Activated T-helper 17 cell treated with anti-CD3 and anti-CD28 coated beads, Interleukin-2, amount 50 U/mL, for 72 hours (primary cell): ENCODE measurements at places on chromosomes 12 and 14.
A peak's percentile ranks its signal among the peaks of the same experiment; 100 is the strongest.

- no peak for ATAC-seq
These were observed 9.5 kb upstream of the KRT7 start for GRCh38 chr12:52223406-52224039.

- no peak for ATAC-seq
These were observed 582.0 kb downstream of the BCL11B start for GRCh38 chr14:98689951-98690350.

DNA sequence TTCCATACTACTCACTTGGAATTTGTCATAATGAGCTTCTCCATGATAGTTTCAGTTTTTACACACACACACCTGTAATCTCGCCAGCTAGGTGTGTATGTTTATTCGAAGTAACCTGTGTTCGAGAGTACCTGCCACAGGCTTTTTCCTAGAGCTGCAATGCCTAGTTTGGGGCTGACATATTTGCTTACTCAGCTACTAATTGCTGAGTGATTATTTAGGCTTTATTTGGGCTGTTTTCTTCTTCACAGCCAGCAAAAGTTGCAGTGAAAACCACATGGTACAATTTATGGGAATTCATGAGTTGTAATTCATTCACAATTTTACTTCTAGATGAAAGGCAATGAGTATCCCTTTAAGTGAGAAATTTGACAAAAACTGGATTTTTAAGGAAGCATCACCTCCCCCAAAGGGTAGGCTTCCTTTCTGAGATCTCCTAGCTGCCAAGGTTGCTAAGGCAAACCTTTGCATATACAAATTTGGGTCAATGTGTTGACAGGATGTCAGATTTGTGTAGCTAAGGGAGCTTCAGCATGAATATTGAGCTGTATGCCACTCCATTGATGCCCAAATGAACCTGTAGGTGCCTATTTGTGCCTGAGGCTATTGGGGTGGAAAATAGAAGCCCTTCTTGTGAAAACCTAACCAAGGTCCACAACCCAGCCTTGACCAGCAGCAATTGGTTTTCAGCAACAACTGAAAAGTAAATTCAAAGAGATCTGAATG, 108.7 kb upstream of the OTX2 start:
- ATAC-seq: no peak

DNA sequence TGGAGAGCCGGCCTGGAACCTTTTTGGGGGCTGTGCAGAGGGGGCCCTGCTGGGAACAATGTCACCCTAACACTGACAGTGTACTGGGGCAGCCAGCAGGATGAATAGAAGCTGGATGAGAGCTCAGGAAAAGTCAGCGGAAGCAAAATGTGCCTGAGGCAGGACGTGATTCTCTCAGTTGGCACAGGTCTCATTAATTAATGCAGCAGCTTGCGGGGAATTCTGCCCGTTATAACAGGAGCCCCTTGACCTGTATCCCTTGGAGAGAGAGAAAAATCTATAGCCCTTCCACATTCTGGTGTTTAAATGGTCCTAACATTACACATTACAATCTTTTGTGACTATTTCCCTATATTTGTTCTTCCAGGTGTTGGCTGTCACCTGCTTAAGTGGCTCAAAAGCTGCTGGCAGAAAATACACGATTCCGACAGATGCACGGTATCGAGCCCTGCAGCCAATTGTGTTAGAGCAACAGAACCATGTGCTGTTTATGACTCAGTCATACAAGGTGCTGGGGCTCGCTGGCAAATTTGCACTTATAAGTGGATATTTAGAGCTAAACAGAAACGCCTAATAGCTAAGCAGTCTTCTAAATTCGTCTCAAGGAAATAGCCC, 854.7 kb downstream of the AACS start:
- ATAC-seq: no peak

- ATAC-seq: no peak
These were observed 4.7 kb downstream of the ASIC1 start for GRCh38 chr12:50061946-50062686.

- ATAC-seq: peak; percentile 73
These were observed 57.2 kb upstream of the CCND2 start for GRCh38 chr12:4216187-4216927.

DNA sequence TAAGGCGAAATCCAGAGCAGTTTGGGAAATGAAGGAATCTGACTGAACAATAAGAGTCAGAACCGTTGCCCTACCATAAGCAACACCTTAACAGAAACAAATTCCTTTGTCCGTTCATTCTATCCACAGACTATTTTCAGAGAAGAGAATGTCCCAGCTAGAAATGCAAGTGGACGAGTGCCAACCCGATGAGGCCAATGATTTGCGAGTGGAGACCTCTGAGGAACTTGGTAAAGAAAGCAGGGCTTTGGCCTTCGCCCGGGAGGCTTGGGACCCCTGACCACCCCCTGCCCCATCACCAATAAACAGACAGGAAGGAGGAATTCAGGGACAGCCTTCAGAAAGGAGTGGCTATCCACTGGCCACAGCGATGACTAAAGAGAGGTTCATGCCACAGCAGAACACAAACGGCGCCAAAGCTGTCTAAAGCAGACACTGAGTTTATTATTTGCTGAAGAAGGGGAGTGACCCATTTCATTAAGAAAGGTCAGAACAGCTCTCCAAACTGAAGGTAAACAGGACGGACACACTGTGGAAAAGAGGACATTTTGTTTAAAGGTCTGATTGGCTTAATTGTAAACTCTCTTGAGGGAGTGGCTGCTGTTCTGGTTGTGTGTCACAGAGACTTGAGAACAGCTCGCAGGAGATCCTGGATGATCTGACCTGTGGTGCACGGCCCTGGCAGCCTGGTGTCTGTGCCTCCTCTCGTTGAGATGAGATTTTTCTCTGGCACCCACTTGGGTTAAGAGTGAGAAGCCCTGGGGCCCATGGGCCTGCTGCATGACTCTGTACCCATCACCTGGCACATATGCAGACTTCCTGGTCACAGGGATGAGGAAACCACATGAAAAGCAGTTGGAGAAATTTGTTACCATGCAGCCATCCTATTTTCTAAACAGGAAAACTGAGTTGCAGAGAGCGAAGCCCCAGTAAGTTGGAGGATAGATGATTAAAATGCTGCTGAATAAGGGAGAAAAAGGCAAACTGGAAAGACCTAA, 142.0 kb upstream of the PZP start:
- no peak for ATAC-seq

DNA sequence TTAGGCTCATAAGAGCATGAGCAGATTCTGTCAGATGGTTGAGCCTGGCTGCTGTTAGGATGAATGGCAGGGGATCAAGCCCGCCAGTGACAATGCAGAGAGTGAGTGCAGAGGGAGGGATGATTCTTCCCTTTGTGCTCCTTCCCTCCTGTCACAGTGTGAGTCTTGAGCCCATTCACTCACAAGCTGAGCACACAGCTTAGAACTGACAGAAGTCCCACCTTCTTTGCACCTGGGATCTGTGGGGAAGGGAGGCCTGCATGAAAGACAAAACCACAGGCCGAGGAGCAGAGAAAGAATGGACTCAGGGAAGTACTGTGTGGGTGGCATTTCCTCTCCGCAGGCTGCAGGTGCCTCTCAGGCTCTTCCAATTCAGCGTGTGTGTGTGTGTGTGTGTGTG, 160.6 kb downstream of the KCNA5 start:
- no peak for ATAC-seq

DNA sequence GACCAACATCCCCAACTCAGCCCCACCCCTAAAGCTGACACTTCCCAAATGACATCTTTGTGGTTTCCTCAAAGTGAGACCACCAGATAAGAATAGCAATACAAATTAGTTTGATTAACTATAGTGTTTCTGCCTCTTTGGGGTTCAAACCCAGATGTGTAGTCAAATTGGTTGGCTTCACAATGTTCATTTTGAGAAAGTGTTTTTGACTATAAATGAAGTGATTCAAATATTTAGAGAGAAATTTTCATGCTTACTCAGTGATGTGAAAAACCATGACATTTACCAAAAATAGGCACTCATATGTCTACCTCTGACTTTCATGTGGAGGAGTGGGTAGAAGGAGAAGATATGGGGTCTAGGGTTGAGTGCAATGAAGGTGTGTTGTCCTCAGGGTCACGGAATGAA, 218.4 kb downstream of the BCAT1 start:
- peak; percentile 93 for ATAC-seq
